ENCODE measurements at places on chromosomes 3 and 15.

- no peak for DNase-seq
Measured at GRCh38 chr3:139676108-139676507, 1.7 kb downstream of the NMNAT3 start.

DNA sequence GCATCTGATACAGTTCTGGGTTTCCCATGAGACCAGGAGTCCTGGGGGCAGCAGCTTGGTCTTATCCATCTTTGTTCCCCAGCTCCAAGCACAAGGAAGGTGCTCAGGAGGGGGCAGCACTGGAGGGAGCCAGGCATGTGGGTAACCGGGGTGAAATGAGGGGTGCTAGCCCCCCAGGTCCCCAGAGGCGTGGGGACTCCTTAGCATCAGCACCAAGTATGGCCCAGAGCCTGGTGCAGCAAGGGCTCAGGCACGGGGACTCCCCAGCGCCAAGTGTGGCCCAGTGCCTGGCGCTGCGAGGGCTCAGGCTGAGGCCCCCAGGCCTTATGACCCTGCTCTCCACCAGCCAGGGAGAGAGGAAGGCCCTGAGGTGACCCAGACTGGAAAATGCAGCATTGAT is 94.1 kb downstream of the CHSY1 start:
- DNase-seq, result no peak

- no peak for DNase-seq
Measured at GRCh38 chr3:96748139-96748538, 66.3 kb upstream of the EPHA6 start.

GRCh38 chr3:21894459-21895340 is 143.7 kb upstream of the ZNF385D start:
- DNase-seq, result no peak

DNA sequence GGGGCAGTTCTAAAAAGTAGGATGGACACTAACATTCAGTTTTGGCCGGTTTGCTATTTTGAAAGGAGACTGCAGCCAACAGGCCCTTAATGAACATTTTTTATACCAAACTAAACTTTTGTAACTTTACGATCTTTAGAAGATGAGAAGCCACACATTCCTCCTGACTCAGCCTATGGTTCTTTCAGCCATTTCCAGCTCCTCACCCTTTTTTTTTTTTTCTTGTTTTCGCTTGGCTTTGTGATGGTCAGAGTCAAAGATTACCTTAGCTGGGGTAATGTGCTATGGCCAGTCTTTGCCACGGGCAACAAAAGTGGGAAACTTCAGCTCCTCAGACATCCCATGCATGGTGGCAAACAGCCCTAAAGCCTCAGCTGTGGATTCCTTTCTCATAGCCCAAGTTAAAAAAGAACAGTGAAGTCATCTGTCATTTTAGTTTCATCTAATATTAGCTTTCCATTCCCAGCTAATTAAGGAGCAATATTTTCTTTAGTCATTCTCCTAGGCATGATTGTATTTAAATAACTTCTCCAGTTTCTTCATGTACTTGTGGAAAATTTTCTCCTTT is 368.7 kb downstream of the MFSD1 start:
- DNase-seq, result no peak

GRCh38 chr3:87088993-87089841 is 98.3 kb upstream of the VGLL3 start:
- DNase-seq, result no peak

- no peak for DNase-seq
Measured at GRCh38 chr15:93358166-93359059, 269.4 kb upstream of the RGMA start.

DNA sequence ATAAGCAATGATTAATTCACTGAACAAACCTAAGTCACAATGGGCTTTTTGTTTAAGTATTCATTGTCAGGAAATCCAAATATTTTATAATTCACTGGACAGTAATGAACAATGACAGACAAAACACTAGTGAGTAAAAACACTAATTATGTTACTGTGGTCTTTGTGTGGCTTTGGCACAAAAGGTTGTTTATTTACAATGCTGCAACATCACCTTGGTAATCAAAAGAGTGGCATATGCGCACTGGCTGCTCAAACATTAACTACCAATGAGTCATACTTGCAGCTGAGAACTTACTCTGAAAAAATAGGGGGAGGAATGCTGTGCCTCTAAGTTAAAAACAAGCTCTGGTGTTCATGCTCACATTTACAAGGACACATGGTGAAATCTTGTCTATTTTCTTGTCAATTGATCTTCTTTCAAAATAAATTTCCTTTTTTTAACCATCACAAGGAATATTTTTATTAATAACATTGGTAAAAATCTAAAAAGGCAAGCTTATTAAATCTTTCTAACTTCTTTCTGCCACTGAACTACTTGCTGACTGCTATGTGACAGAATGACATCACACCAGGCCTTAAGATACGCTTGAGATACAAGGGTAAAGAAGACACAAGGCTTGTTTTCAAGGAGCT is 85.2 kb upstream of the PPIB start:
- DNase-seq, result no peak

- no peak for DNase-seq
Measured at GRCh38 chr15:67085818-67086636, 20.6 kb downstream of the SMAD3 start.

- no peak for DNase-seq
Measured at GRCh38 chr3:43693594-43693993, 2.9 kb downstream of the ABHD5 start.

GRCh38 chr15:70271422-70272088 is 173.8 kb upstream of the TLE3 start:
- DNase-seq, result no peak

- no peak for DNase-seq
Measured at GRCh38 chr3:89165636-89166263, 58.3 kb downstream of the EPHA3 start.

- DNase-seq, result peak; percentile 58
Measured at GRCh38 chr3:99808163-99808794, 9.4 kb upstream of the CMSS1 start.

- DNase-seq, result no peak
Measured at GRCh38 chr15:36970522-36970921, 129.8 kb downstream of the MEIS2 start.

GRCh38 chr3:10454907-10455544 is 50.4 kb downstream of the ATP2B2 start:
- no peak for DNase-seq

DNA sequence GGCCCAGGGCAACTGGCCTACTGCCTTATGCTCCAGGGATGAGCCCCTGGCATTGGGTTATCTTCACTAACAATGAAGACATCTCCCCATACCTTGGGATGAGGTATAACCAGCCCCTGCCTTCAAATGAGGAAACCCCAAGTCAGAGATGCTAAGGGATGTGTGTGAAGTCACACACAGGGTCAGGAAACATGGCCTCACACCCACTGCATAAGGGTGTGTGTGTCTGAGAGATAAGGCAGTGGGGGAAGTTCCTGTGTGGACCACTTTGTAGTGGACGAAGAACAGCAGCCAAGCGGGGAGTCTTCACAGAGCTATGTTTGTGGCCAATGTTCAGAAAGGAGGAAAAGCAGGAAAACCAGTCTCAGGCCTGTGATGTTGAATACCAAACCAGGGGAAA is 10.5 kb downstream of the ELP6 start:
- DNase-seq, result no peak

DNA sequence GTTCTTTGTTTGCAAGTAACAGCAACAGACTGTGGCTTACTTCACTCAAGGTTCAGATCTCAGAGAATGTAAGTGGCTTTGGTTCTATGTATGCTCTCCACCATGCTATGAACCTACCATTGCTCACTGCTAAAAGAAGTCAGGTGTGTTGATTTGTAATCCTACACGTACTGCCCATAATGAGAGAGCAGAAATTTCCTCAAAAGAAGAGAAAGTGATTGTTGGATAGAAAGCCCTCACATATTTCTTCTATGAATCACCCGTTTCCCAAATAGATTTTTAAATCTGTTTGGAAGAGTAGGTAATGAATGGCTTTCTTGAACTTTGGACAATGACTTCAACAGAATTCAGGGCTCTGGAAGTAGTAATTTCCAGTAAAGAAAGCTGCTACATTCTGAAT is 565.4 kb downstream of the ROBO2 start:
- DNase-seq, result no peak

DNA sequence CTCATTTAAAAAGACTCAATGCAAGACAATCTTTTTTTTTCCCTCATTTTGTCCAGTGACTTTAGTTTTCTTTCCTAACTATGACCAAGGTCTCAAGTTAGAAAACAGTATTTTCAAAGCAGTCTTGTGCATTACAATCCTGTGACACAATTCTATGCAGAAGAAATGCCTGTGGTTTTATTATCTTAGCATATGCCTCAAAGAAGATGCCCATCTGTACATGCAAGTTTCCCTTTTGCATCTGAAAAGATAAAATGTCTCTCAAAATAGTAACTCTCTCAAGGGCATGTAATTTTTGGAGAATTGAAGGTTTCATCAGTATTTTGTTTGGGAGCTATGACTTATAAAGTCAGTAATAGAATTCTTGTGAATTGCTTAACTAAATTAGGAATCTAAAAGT is 292.0 kb upstream of the SUCLG2 start:
- no peak for DNase-seq

Measured in stimulated activated effector memory CD8-positive, alpha-beta T cell treated with anti-CD3 and anti-CD28 coated beads, Interleukin-12 subunit alpha, Interleukin-12 subunit beta, amount 100 ng/mL, for 72 hours (primary cell).